ENCODE measurements at places on chromosomes 6 and 20.

- DNase-seq: no peak
These were observed 13.6 kb downstream of the DEFB114 start for GRCh38 chr6:49950415-49950751.

DNA sequence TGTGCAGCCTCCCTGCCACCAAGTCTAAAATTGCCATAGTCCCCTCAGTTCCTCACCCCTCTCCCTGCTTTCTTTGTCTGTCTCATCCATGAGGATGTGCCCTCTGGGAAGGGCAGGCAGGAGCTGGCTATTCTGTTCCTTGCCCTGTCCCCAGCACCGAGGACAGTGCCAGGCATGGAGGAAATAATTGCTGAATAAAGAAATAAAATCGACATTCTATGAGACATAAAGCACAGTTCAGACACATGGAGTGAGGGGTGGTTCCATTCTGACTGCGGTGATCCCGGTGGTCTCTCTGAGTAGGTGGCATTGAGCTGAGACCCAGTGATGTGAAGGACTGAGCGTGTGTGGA, 23.5 kb upstream of the NOL4L start:
- DNase-seq: no peak

- DNase-seq: no peak
These were observed 98.1 kb downstream of the MAP3K7 start for GRCh38 chr6:90488816-90489215.

- no peak for DNase-seq
These were observed 13.7 kb downstream of the ACOT13 start for GRCh38 chr6:24680582-24680981.

GRCh38 chr6:152428126-152428525, 209.0 kb downstream of the SYNE1 start:
- no peak for DNase-seq

- no peak for DNase-seq
These were observed 299.3 kb downstream of the NRN1 start for GRCh38 chr6:5707281-5708045.

DNA sequence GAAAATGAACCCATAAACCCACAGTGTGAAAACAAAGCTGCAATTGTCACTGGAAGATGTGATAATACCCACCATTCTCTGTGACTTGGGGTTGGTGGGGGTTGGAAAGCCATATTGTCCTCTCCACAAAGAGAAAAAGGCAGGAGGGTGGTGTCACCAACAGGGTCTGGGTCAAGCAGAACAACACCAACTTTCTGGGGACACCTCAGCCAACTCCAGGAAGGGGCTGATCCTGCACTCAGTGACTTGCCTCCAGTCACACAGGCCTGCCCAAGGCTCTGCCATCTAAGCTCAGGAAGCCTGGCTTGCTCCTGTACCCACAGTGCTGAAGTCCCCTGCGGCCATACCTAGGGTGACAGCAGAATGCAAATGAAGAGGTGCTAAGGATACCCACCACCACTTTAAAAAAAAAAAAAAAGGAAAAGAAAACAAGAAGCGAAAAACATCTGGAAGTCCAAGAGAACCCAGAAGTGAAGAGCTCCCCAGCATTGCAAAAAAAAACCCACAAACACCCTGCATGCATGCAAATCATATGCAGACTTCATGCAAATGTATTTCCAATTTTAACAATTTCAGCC, 110.6 kb downstream of the PREX1 start:
- DNase-seq: no peak
